Muscle of leg (tissue), 16 donors: ENCODE measurements at places on chromosomes 12 and 14. TPM values are rescaled to one million over a fixed set of nuclear protein-coding genes. Genes with fewer than 3 reads are reported as not detected.
A peak's percentile ranks its signal among the peaks of the same experiment; 100 is the strongest.

DNA sequence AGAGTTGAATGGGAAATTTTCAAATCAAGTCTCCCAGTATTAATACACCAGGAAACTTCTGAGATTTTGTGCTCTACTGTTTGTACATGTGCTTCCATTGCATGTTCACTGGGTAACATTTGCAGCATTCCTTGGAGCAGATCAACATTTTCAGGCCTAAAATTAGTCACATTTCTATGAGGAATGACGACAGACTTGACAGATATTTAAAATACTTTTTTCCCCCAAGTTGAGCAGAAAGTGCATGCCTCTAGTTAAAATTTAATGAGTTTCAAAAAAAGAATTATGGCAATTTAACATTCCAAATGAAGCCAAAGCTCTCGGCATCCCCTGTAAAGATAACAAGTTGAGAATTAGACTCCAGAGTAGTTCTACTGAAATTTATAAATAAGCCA lies 72.3 kb downstream of the C12orf42 start:
- H3K4me1 ChIP-seq: peaks cover 2% of the 10 kb centered on the region
- no peak for DNase-seq
- no peak overlapping the region for H3K4me3 ChIP-seq
- no peaks in the 10 kb centered on the region for H3K36me3 ChIP-seq
- H3K27me3 ChIP-seq: no peaks in the 10 kb centered on the region

DNA sequence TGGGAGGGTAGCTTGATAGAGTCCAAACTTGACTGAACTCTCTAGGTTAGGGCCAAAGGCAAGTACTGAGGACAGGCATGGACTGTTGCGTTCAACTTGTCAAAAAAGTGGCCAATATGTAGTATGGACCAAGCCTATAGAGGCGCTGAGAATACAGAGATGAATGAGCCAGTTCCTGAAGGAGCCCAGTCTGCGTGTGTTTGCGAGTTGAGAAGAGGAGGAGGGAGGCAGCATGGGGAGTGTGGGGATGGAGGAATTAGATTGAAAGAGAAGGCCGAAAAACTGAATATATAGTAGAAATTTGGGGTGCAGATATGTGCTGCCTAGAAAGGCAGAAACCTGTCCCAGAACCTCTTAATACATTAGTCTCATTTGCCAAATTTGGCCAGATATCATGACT lies 412.4 kb downstream of the PCNX1 start:
- peak overlapping the region; percentile 83 for H3K4me3 ChIP-seq
- H3K36me3 ChIP-seq: no peaks in the 10 kb centered on the region
- peaks cover 5% of the 10 kb centered on the region for H3K27me3 ChIP-seq
- H3K4me1 ChIP-seq: peaks cover 12% of the 10 kb centered on the region
- DNase-seq: peak; percentile 64

GRCh38 chr12:44550377-44550776 lies 325.7 kb downstream of the NELL2 start:
- H3K27me3 ChIP-seq: no peaks in the 10 kb centered on the region
- no peak for DNase-seq
- H3K27ac ChIP-seq: no peak overlapping the region
- H3K4me1 ChIP-seq: no peaks in the 10 kb centered on the region
- H3K4me3 ChIP-seq: no peak overlapping the region

DNA sequence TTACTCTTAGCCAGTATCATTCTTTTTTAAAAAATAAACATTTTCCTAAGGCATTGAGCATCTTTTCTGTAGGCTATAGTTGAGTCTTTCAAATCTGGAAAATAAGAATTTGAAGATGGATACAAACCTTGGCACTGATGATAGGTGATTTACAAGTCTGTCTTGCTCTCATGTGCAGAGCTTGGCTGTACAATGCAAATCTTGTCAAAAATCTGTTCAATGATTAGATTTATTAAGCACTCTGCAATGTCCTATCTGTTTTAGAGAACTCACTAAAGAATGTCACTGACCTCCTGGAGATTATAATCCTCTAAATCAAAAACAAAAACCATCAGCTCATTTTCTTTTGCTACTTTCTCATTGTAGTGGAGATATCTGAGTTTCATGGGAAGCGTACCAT lies 42.8 kb upstream of the AMIGO2 start:
- H3K4me1 ChIP-seq: no peaks in the 10 kb centered on the region
- no peak for DNase-seq
- H3K27ac ChIP-seq: no peak overlapping the region

The SDS gene
- not detected for total RNA-seq
